ENCODE measurements at places on chromosomes 2 and 18.

DNA sequence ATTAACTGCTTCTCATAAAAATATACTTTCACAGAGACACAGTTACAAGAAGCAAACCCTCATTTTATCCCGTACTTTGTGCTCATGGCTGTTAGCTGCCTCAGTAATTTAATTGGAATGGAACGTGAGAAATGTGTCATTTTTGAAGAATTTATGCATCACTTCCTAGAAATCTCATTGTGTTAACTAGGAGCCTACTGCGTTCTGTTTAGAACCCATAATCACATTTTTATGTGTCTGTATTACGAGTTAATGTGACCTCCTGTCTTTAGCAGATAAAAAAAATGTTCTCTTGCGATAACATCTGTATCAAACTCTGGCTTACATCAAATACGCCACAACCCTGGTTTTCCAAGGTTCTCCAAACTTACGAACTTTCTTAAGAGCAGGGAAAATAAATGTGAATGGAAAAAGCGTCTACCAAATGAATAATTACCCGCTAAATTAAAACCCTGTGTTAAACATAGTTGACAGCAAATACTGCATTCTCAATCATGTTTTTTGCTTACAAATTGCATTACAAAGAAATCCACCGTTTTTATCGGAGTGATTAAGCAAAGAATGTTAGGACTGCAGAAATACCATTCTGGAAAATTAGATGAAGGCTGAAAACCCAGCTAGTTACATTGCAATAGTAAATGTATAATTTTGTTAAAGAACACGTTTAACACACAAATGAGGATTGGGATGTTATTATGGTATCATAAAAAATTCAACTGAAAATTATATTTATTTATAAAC, 12.1 kb upstream of the GBX2 start:
- no peak for DNase-seq

- DNase-seq = no peak
Observed at GRCh38 chr2:7070483-7070882, 153.3 kb downstream of the RNF144A start.

DNA sequence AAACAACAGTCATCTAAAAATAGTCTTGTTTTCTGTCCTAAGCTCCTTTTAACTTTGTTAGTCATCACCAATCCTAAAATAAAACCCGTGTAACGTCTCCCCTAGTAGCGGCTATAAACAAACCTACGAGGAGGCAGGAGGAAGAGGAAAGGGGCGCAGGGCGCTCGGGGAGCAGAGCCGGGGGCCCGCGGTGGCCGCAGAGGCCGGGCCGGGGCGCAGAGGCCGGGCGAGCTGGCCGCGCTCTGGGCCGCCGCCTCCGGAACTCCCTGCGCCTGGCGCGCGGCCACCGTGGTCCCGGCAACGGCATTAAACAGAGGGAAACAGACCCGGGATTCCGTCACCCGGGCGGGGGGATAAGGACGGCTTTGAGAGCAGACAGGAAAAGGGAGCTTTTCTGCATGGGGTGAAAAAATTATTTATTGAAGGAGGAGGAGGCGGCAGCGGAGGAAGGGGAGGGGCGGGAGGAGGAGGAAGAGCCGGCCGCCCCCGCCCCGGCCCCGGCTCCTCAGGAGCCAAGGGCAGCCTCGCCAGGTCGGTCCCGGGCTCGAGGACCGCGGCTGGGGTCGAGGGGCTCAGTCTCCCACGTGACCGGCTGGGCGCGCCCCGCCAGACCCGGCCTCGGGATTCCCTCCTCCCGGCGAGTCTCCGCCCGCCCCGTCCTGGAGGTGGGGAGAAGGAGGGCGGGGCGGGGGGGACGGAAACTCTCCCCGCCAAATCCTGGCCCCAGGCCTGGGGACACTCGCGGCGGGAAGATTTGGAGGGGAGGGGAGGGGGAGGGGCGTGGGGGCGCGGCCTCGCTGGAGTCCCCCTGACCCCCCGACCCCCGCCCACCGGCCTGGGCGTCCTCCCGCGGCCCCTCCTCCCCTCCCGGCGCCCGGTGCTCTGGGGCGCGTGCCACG, 1.8 kb upstream of the NFATC1 start:
- DNase-seq = no peak

GRCh38 chr2:3563521-3563976, 5.4 kb upstream of the RNASEH1 start:
- no peak for DNase-seq

GRCh38 chr2:161991991-161992390, 82.0 kb downstream of the DPP4 start:
- DNase-seq = no peak

GRCh38 chr2:209425471-209426071, 1.7 kb downstream of the MAP2 start:
- peak; percentile 9 for DNase-seq

GRCh38 chr2:136055929-136056688, 61.8 kb downstream of the CXCR4 start:
- no peak for DNase-seq

- DNase-seq = no peak
Observed at GRCh38 chr2:186835628-186836027, 13.3 kb downstream of the ZSWIM2 start.

Data from neural crest cell (in vitro differentiated cells).